ENCODE measurements at places on chromosomes 2 and 18. TPM values are rescaled to one million over a fixed set of nuclear protein-coding genes. Genes with fewer than 3 reads are reported as not detected.

GRCh38 chr18:22913861-22914260, 19.3 kb upstream of the RBBP8 start:
- no peak for DNase-seq

- DNase-seq: no peak
Observed at GRCh38 chr2:6771634-6772611, 93.8 kb downstream of the CMPK2 start.

Gene UGT1A8
- 0.05 TPM for polyA plus RNA-seq

DNA sequence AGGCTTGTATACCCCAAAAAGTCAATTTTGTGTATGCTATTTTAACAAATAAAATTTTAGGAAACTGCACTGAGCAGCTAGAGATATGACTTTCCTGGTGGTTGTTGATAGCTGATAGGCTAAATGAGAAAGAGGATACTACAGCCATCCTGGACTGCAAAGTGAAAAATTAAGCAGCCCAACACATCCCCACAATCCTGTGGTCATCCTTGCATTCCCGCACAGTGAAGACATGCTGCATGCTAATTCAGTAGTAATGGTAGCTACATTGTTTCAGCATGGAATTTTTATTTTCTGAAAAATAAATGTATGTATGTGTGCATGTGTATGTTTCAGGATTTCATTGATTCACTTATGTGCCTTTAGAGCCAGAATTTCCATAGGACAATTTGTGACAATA, 124.2 kb upstream of the CCDC68 start:
- no peak for DNase-seq

Gene FASTKD2
- 39.1 TPM for polyA plus RNA-seq

Gene RPRM
- not detected for polyA plus RNA-seq

DNA sequence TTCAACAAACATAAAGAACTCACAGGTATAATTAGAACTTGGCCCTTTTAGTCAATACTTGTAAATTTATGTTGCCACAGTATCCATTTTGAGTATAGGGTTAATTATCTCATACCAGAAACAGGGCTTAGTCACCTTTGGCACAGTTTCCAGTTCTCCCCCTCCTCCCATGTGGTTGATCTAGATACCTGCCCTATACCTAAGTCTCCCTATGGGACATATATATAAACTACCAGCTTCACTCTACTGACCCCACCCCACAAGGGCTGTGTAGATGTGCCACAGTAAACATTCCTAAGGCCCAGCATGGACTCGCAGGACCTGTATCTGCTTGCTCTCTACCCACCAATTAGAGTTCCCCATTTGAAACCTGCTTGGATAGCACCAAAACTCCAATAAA, 371.7 kb upstream of the RND3 start:
- DNase-seq: no peak

- DNase-seq: no peak
Observed at GRCh38 chr2:111095434-111095833, 25.3 kb upstream of the BCL2L11 start.

DNA sequence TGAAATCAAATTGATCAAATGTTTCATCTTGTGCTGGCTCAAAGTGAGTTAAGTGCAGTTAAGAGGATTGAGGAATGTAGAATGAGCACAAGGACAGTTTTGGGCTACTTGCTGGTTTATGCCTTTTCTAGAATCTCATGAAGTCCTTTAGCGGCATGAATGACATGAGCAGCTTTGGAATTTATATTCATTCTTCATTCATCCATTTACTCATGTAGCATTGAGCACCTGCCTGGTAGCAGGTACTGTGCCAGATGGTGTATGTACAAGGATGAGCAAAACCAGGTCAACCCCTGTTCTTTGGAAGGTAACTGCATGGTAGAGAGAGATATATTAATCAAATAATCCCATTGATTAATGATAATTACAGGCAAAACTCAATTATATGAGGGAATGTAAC, 1.2 kb downstream of the ICOS start:
- DNase-seq: no peak

Gene ACOXL
- polyA plus RNA-seq: not detected

DNA sequence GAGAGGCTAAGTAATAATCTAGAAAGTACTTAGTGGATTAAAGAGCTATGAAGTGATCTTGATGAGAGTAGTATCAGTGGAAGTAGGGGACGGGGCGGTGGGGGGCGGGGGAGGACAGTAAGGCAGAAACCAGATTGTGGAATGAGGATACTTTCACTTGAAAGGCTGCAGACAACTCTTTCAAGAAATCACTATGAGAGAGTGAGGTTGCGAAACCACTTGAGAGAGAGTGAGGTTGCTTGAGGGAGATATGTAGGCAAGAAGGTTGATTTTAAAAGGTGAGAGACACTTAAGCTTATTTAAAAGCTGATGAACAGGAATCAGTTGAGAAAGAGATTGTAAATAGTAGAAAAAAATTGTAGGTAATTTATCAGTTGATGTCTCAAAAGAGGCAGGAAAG, 3.8 kb downstream of the ZNF397 start:
- DNase-seq: no peak

GRCh38 chr2:186274936-186275575, 211.0 kb upstream of the ZC3H15 start:
- DNase-seq: peak; percentile 12

GRCh38 chr2:241340631-241341163, 15.4 kb upstream of the FARP2 start:
- DNase-seq: no peak

GRCh38 chr2:10397878-10398277, 50.2 kb downstream of the ODC1 start:
- no peak for DNase-seq

DNA sequence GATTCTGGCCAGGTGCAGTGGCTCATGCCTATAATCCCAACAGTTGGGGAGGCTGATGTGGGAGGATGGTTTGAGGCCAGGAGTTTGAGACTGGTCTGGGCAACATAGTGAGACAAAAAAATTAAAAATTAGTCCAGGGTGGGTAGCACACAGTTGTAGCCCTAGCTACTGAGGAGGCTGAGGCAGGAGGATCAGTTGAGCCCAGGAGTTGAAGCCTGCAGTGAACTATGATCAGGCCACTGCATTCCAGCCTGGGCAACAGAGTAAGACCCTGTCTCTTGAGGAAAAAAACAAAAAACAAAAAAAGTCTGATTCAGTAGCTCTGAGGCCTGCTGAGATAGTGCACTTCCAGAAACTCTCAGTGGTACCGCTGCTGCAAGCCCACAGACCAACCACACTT, 7.9 kb upstream of the TET3 start:
- no peak for DNase-seq

- DNase-seq: no peak
Observed at GRCh38 chr2:36701918-36702317, 5.4 kb downstream of the VIT start.
